Right ventricle myocardium superior (tissue), 1 donor: ENCODE measurements at places on chromosomes 11 and 22. TPM values are rescaled to one million over a fixed set of nuclear protein-coding genes. Genes with fewer than 3 reads are reported as not detected.

INPP5J gene
- total RNA-seq: 15.4 TPM

GRIK4 gene
- 0.11 TPM for total RNA-seq

NCAPD3 gene
- total RNA-seq: 11.1 TPM

CALCB gene
- total RNA-seq: not detected

AMBRA1 gene
- total RNA-seq: 12.3 TPM

PLEKHA7 gene
- 16.2 TPM for total RNA-seq
